Colonic mucosa (tissue), 4 donors: ENCODE measurements at places on chromosomes 1 and 21. TPM values are rescaled to one million over a fixed set of nuclear protein-coding genes. Genes with fewer than 3 reads are reported as not detected.

- no peak for DNase-seq
These were observed 1.7 kb downstream of the TFAP2E start for GRCh38 chr1:35574655-35575415.

The CRP gene
- total RNA-seq: 1.9 TPM

The OLIG1 gene
- total RNA-seq: not detected

DNA sequence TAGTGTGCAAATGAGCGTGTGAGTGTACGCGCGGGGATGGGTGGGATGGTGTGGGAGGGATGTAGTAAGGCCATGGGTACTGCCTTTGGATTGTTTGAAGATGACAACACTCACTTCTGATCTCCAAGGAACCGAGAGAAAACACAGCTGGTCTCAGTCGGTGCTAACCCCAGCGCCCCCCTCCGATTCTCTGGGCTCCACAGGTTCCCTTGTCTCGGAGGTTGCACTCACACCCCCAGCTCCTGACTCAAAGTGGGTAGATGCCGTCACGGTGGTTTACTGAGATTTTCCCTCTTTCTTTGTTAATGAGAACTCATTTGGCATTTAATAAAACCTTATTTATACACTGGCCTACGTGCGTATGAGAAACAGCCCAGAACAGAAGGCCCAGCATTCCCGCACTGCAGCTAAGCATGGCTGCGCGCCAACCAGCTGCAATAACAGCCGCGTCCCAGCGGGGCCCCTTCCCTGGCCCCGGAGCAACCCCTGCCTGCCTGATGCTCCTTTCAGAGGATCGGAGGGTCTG, 25.8 kb downstream of the ABCA4 start:
- peak; percentile 44 for DNase-seq

GRCh38 chr1:112625696-112626095, 6.1 kb downstream of the CAPZA1 start:
- no peak for DNase-seq

DNA sequence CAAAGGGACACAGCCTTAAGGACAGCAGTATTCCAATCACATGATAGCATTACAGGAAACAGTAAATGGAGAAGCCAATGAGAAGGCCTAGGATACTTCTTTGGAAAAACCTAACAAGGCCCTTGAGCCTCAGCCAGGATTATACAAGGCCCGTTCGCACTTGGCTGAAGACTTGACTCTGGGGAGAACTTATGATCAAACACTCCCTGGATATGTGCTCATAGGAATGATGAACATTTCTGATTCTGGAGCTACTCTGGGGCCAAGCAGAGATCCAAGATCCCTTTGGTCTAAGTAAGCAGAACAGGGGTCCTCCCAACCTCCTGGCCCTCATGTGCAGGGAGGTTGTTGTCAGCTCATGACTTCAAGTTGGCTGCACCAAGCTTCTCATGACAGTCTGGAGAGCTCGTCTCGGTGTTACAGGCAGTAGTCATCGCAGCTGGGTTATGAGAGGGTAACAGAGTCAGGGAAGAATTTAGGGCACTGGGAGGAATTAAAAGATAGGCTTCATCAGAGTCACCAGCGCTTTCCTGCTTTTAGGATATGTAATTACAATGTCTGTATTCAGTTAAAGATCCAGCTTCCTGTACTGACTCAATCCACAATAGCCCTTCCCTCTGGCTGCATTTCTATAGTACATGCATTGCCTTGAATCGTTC, 92.5 kb upstream of the IRF2BP2 start:
- peak; percentile 28 for DNase-seq

The MEX3A gene
- 1.6 TPM for total RNA-seq

DNA sequence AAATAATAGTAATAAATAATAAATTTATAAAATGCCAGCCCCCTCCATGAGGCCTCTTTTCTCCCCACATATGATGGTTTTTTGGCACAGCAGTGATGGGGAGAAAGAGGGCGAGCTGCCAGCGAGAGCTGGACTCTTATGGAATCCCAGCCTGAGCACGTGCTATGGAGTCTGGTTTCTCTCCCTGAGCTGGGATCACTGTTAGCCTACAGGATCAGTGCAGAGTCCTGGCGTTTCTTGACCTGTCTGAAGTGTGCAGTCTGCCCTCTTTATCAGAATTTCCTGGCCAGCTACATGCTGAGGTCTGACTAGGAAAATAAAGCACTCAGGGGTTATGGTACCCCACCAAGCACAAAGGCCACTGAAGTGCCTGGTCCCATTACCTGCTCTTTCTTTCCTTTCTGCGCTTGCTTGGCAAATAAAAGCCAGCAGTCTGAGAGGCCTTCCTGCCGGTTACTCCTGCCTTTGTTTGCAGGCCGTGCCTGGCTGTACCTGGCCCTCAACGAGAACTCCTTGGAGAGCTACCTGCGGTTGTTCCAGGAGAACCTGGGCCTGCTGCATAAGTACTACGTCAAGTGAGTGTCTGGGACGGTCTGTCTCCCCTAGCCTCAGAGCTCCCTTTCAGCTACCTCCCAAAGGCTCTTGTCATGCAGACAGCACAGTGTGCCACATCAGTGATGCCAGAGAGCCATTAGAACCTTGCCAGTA, 18.5 kb upstream of the SLC25A34 start:
- DNase-seq: no peak

DNA sequence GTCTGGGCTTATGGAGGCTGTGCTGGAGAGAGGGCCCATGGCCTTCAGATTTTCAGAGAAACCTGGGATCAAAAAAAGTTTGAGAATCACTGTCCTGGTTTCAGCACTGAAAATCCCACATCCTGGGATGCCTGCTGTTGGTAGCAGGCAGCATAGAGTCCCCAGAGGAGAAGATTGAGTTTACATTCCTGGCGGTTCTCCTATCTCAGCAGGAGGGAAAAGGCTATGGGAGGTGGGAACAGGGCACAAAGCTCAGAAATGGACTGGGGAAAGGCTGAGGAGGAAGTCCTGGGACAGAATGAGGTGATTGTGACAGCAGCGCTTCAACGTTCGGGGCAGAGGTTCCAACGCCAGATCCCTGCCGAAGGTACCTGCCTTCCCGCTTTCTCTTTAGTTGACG, 103.4 kb downstream of the ETS2 start:
- no peak for DNase-seq

DNA sequence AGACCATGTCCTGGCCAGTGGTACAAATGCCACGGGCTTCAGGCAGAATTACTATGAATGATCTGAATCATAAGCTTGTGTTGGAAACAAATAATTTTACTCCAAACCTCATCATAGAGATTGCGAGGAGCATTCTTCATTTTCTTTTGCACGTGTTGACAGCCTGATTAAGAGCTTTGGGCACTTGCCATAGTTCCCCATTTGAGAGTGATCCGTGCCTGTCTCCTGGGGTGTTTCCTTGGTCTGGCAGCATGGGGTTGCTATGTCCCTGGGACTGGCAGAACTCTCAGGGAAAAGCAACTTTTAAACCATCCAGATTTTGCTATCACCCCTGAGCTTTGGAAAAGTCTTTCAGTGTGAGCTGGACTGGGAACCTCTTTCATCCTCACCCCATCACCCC, 54.3 kb upstream of the KCNJ6 start:
- DNase-seq: no peak
